ENCODE measurements at places on chromosomes 1 and 21.

DNA sequence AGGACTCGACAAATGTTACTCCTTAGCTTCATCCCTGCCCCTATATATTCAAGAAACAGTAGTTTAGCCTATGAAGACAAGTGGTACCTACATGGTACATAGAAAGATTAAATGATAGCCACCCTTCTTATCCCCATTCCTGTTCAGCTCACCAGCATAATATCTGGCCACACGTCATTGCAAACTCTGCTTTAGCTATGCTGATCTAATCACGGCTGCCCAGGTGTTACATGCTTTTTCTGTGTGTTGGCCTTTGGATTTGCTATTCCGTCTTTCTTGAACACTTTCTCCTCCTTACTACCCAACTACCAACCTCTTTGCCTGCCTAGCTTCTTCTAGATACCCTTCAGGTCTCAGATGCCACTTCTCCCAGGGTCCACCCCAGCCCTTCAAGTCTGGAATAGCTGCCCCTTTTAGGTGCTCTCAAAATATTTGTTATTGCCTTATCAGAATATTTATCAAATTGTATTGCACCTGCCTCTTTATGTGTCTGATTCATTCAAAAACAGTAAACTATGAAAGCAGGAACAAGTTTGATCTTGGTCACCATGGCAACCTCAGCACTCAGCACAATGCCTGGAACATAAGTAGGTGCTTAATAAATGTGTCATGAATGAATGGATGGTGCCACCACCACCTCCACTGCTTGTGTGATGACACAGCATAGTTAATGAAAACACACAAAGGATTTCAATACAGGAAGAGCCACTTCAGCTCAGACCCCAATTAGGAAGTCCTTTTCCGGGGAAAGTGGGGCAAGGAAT is 11.4 kb upstream of the DNASE2B start:
- no peak for DNase-seq

DNA sequence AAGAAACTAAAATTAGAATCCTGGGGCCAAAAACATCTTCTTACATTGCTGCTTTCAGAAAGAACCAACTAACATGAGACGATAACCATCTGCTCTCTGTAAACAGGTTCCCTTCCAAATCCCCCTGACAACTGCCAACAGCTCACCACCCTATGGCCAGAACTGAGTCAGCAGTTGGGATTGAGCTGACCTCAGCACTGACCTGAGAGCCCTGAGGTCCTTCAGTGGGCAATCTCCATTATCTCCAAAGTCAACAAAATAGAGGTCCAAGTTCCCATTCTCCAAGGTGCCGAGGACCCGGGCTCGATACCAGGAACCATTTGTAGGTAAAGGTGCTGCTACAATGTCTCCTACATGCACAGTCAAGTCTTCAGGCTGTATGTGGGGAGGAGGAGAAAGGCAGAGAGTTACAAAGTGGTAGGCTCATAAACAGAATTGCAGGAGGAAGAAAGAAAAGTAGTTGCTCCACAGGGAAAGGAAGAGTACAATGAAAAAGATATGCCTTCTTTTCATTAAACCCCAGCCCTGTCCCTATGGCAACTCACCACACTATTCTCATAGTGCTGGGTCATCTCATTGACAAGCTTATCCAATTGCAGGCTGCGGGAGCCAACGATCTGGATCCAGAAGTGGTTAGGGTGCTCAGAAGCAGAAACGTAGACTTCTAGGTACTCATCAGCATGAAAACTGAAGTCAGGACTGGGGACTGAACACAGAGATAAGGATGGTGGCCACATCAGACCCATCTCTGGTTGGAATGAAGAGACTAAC is 12.8 kb upstream of the MRPL9 start:
- DNase-seq = no peak

DNA sequence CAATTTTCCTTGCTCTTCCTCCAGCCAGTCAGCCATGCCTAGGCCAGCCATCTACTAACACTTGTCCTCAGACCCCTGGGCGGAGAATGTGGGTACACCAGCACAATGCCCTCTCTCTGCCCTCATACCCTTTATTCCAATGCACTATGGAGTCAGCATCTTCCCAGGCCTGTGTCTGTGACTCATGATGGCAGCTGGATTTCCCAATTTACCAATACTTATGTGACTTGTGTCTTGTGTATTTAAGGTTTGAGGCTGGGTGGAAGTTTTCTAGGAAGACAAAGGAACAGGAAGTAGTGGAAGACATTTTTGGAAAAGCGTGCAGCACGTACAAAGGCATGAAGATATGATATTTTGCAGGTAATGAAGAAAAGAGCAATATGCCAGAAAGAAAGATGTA is 114.3 kb downstream of the NMNAT2 start:
- no peak for DNase-seq

- no peak for DNase-seq
Observed at GRCh38 chr1:225299624-225300023, 128.2 kb downstream of the LBR start.
